Activated CD4-positive, alpha-beta T cell treated with anti-CD3 and anti-CD28 coated beads for 1 hour (primary cell): ENCODE measurements at places on chromosomes 1 and 21.

DNA sequence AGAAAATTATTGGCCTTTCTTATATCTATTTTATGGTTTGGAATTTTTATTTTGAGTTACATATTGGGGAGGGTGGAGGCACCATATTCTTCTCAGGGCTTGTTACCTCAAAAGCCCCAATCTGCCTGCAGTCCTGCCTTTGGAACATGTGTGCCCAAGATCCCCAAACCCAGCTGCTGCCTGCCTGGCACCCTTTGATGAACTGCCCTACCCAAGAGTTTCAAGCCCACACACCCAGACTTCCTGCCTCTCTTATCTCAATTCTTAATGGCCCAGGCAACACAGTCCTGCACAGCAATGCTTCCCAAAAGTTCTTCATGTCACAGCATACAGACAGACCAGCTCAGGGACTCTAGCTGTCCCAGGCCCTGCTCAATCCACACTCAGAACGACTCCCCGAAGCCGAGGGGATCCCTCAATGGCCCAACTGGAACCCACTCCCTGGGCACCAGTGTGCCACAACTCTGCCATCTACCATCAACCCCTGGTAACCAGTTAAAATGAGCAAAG lies 19.2 kb downstream of the OLFML2B start:
- DNase-seq, result no peak

DNA sequence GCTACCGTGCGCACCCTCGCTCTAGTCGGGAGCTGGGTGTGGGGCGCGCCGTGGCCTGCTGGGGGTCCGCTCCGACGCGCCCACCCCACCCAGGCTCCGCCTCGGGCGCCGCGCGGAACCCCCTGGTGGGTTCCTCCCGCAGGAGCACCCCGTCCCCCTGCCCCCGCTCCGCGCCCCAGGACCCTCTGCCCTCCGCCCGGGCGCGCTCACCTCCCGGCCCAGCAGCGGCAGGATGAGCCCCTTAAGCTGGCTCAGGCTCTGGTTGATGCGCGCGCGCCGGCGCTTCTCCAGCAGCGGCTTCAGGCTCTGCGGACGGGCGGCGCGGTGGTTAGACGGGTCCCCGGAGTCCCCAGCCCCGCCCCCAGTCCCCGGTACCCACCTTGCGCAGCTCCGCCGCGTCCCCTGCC lies 319 bp downstream of the HES2 start:
- no peak for DNase-seq

DNA sequence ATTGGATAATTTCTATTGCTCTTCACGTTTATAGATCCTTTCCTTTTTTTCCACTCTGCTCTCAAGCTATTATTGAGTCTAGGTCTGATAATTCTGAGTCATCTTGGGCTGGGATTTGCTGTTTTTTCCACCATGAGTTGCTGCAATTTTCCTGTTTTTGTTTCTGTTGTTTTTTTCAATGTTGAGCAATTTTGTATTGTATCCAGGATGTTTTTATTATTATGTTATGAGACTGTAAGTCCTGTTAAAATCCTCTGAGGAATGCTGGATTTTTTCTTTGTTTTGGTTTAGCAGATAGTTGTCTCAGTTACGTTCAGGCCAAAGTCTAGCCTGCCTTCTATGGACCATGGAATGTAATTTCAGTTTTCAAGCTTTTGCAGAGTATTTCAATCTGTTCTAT lies 13.0 kb upstream of the SLC35A3 start:
- DNase-seq, result no peak

GRCh38 chr1:33255347-33256220 lies 708 bp upstream of the ZNF362 start:
- DNase-seq, result no peak

GRCh38 chr1:153341431-153341934 lies 7.2 kb downstream of the PGLYRP4 start:
- no peak for DNase-seq

DNA sequence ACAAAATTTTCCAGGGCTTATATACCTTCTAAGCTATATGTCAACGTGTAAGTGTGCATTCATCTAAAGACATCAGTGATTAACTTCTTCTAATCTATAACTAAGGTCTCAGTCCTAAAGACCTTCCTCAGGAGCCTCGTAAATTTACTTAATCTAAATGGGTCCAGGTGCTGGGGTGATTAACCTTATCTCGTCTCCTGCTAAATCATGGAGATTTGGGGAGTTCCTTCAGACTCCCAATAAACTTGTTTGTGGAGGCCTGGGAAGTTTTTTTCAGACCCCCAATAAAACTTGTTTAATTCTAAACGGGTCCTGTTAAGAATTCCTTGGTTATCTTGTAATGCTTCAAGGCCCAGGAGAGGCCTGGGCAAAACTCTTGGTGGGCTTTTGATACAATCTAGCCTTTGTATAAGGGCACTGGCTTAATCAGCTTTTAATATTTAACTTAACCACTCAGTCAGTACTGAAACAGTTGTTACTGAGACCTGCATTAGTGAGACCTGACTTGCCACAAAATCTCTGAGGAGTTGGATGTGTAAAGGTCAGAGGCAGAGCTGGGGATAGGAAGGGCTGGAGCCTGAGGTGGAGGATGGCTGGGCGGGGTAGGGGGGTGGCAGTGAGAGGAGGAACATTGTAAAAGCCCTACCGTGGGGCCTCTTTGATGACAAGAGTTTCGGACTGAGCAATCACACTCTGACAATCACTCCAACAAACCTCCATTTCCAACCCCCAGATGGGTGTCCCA lies 6.2 kb upstream of the HMGCS2 start:
- no peak for DNase-seq

- no peak for DNase-seq
Observed at GRCh38 chr1:11842154-11843041, 5.2 kb downstream of the NPPA start.

- DNase-seq, result no peak
Observed at GRCh38 chr1:159838715-159839114, 12.0 kb downstream of the SLAMF8 start.

GRCh38 chr1:230335861-230336522 lies 90.1 kb downstream of the PGBD5 start:
- no peak for DNase-seq

DNA sequence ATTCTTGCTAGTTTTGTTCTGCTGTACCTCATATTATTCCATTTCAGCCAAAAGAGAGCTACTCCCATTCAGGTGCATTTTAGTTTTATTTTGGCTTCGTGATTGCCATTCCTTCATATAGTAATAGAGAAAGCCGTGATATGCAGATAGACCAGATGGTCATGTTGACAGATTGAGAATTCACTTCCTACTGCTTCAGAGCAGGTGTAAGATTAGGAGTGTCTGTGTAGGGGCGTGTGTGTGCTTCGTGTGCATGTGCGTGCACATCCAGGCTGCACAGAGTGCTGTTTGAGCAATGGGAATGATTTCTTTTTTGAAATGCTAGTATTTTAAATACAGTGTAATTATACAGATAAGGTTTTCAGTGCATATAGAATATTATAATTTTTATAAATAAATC lies 10.3 kb downstream of the NFIA start:
- DNase-seq, result no peak

- DNase-seq, result no peak
Observed at GRCh38 chr1:247079141-247079874, 697 bp upstream of the ZNF670 start.

DNA sequence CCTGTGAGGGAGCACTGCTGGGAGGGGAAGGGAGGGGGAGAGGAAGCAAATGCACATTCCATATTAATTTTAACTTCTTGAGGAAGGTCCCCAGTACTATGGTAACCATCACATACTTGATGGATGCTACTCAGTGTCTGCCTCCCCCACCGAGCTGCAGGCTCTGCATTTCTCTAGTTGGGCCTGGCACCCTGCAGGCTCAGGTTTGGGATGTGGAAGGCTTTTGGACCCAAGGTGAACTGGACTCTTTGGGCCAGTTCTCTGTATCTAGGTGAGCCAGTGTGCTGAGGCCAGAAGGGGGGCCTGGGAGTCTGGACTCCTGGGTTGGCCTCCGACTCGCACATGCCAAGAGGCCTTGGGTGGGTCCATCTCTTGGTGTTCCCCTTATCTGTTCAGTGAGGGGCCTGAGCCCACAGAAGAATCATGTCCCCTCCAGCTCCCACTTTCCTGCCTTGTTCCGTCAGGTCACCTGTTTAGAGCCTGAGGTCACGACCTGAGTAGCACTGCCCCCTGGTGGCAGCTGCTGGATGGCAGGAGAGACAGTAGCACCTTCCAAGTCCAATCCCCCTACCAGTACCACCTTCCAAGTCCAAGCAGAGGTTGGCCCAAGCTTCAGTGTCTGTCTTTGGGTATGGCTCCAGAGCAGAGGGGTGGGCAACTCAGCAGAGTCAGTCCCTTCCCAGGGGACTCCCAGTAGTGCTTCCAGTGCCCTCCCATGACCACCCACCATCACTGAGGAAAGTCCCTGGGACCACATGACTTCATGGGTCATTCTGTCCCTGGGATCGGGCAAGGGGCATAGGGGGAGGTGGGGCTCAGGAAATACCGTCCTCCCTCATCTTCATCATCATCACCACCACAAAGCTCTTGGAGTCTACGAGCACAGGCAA lies 241.8 kb downstream of the TRABD2B start:
- no peak for DNase-seq

DNA sequence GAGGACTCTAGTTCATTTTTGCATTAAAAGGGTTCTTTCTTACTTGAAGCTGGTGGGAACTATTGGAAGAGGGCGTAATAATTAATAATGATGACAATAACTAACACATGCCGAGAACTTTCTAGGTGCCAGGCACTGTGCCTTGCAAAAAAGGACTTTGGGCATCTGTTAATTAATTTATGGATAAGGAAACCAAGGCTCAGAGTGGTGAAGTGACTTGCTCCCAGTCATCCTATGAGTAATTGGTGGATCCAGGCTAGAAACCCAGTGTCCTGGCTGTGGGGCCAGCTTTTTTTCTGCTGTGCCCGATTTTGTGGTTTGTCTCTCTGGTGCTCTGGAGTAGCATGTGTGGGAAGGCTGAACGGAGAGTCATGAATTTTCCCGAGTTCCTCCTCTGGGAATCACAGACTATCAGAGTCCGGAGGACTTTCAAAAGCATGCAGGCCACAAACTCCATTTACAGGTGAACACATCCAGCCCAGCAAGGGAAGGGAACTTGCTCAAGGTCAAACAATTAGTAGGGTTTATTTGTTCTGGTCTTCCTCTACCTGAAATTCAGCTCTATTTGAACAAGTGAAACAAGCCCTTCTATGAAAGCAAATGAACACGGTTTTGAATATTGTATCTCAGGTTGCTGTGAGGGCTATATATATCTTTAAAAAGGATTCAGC lies 23.4 kb downstream of the ROR1 start:
- no peak for DNase-seq

- no peak for DNase-seq
Observed at GRCh38 chr1:90717356-90717664, 208 bp upstream of the BARHL2 start.

GRCh38 chr1:16211824-16212223 lies 628 bp downstream of the ARHGEF19 start:
- no peak for DNase-seq

DNA sequence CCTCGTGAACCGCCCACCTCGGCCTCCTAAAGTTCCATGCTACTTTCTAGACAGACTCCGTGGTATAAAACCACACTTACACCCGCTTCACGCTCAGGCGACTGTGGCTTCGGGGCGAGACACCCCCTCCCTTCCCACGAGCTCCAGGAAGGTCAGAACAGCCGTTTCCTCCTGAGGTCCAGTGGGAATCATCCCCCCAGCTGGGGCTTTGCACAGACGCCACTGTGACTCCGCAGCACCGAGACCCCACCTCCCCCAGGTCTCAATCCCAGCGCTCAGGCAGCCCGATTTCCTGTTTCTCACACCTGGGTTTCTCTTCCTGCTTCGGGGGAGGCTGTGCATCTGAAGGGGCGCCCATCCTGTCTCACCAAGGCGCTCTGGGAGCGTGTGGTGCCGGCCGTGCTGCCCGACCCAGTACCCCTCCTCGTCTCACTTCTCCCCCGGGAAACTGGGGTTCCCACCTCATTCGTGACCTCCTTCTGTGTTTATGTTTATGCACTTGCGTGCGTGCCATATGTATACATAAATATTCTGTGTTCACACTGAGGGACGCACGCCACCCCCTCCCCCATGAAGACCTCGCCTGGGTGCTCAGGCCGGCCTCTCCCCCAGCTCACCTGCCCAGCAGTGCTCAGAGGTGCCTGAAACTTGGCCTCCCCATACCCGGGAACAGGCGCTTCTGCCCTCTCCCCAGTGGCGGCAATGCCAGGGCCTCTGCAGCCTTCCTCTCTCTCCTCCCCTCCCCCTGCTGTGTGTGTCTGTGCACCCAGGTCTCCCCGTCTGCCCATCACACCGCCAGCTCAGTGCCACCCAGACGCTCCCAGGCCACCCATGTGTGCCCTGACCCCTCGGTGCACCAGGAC lies 14.6 kb downstream of the SLC35E2B start:
- peak; percentile 41 for DNase-seq

DNA sequence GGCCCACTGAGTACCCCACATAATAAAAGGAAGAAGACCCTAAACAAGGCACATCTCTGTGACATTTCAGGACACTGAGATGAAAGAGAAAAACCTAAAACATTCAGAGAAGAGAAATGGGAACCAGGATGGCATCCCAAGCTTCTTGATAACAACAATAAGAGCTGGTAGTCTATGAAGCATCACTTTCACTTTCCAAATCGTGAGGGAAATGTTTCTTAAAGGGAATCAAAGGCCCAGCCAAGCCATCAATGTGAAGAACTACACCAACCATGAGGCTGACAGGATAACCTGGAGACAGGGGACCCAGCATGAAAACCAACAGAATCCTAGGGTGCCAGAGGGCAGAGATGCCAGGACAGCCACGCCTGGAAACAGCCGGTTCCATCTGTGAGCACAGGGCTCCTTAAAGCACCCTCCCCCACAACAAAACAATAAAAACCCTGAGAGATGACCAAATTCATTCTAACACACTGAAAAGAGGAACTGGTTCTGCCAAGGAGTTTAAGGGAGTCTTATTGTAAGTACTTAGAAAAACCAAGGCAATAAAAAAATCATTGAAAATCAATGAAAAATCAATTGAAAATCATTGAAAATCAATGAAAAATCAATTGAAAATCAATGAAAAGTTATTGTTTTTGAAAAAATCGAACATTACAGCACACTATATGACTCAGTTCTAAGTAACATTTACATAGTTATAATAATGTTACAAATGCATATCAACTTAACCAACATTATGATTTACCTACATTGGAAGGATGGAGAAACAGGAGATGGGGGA lies 141.5 kb upstream of the ERG start:
- no peak for DNase-seq

DNA sequence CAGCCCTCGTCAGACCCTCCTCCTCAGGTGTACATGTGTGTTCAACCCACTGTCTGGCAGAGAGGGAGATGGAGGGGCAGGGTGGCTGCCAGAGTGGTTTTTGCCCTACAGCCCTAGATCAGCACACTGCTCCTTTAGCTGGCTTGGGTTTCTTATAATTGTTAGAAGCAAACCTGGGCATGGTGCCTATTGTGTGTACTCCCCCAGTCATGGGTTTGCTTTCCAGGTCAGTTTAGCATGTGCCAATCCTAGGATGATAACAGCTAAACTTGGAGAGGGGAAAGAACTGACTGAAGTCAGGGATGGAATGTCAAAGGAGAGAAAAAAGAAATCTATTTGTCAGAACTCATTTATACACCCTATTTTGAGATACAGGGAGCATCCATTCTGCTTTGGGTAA lies 63.3 kb downstream of the UCK2 start:
- no peak for DNase-seq

- no peak for DNase-seq
Observed at GRCh38 chr1:175297291-175297690, 104.7 kb upstream of the KIAA0040 start.

GRCh38 chr1:205042911-205043806 lies at the start of gene CNTN2:
CNTN2 (plus strand) TSS chr1:205043212; CDS start chr1:205053186, 9,974 bp downstream.
- DNase-seq, result no peak

GRCh38 chr1:41918450-41919043 lies at the start of gene HIVEP3:
HIVEP3 (minus strand) TSS chr1:41918922.
- no peak for DNase-seq
